ENCODE measurements at places on chromosomes 5 and 9. TPM values are rescaled to one million over a fixed set of nuclear protein-coding genes. Genes with fewer than 3 reads are reported as not detected.

Gene LCP2
- total RNA-seq, result not detected

Gene NTNG2
- 2.4 TPM for total RNA-seq

Gene IFNA21
- not detected for total RNA-seq

Gene CCDC152
- 3.4 TPM for total RNA-seq

Gene FREM1
- total RNA-seq, result 0.49 TPM

Gene TOR2A
- 4.8 TPM for total RNA-seq

Gene LPAR1
- total RNA-seq, result 39.2 TPM

DNA sequence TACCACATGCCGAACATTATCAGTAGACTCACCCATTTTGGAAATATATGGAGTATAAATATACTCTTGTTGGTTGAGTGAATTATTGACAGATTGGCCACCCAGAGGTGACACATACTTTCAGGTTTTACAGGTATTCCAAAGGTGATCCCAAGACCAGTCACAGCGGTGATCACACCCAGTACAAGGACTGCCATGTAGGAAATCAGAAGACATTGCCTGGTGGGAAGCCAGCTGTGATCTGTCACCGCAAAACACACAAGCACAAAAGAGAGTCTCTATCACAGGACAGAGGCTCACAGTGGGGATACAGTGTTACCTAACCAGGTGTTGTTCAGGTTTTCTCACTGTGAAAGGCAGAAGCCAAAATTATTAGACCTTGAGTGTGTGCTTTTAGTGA is 15.8 kb downstream of the BTF3 start:
- no peak for DNase-seq

- no peak for DNase-seq
These were observed 41.0 kb downstream of the FAT2 start for GRCh38 chr5:151550146-151550545.

- peak; percentile 54 for DNase-seq
These were observed 8.6 kb downstream of the PCA3 start for GRCh38 chr9:76772686-76773445.

- DNase-seq, result no peak
These were observed 30.0 kb downstream of the SIL1 start for GRCh38 chr5:139167952-139168720.

GRCh38 chr9:120690372-120690771 is 23.9 kb downstream of the MEGF9 start:
- DNase-seq, result no peak

GRCh38 chr5:132268769-132269551 is 11.5 kb downstream of the PDLIM4 start:
- peak; percentile 60 for DNase-seq

DNA sequence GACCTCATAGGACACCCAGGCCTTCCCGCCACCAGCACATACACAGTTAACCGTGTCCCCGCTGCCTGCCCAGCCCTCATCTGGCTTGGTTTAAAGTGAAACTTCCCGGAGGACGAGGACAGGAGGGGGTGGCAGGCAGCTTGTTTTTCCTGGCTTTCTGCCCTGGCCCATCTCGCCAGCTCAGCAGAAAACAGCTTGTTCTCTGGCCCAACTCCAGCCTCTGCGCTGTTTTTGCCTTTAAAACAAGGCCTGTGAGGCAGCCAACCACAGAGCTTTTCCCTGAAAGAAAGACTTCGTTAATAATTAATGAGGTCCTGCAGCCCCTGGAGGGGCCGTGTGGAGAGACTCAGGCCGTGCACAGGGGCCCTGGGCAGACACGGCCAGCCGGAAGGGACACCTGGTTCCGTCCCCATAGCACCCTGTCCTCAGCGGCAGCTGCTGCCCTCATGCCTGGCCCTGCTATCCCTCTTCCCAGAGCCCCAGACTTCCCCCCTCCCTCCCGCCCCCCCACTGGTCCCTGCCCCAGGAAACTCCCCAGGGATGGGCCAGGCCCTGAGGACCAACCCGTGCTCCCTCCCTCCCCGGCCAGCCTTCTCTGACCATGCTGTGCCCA is 108.7 kb downstream of the RXRA start:
- DNase-seq, result peak; percentile 99

GRCh38 chr9:35285731-35286130 is 123.9 kb downstream of the UNC13B start:
- peak; percentile 18 for DNase-seq

GRCh38 chr5:9898319-9898718 is 268.2 kb upstream of the TAS2R1 start:
- peak; percentile 55 for DNase-seq

DNA sequence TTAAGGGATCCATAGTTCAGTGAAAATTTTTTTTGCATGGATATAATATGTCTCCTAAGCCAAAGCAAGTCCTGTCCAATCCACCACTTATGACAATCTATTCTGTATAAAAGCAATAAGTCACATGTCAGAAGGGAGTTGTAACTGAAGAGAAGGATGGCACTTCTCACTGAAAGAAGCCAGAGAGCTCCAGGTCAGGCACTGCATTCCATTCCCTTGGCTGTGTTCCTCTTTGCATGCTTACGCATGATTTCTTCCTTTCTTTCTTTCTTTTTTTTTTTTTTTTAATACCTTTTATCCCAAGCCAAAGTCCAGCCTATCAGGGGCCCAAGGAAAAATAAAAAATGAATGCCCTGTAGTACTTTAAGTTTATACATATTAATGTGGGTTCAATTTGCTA is 39.8 kb downstream of the MAMDC2 start:
- DNase-seq, result peak; percentile 48

GRCh38 chr9:105858877-105859276 is 164.5 kb downstream of the TMEM38B start:
- no peak for DNase-seq

DNA sequence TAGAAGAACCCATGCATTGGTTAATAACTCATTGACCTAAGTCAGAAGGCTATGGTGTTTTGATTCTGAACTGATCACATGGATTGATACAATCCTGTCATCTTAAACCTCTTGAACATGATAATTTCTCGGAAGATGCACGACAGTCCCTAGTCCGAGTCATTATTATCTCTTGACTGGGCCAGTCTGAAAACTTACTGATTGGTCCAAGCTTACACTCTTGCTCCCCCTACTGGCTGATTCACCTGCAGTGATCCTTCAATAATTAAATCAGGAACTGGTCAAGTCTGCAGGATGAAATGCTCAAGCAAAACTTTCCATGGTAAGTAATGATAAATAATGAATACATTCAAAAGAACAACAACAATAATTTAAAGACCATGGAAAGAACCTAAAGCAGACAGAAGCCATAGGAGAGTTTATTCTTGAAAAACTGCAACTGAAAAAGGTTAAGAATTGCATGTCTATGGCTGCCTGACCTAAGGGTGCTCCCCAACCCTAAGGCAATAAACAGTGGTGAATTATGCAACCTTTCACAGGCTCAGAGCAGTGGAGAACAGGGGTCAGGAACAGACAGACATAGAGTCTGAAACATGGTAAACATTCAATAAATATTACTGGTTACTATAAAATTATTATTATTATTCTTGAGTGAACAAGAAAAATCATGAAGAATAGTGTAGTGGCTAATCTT is 79.3 kb downstream of the BRINP1 start:
- peak; percentile 37 for DNase-seq

GRCh38 chr9:7103771-7104170 is 346.0 kb downstream of the KDM4C start:
- no peak for DNase-seq

DNA sequence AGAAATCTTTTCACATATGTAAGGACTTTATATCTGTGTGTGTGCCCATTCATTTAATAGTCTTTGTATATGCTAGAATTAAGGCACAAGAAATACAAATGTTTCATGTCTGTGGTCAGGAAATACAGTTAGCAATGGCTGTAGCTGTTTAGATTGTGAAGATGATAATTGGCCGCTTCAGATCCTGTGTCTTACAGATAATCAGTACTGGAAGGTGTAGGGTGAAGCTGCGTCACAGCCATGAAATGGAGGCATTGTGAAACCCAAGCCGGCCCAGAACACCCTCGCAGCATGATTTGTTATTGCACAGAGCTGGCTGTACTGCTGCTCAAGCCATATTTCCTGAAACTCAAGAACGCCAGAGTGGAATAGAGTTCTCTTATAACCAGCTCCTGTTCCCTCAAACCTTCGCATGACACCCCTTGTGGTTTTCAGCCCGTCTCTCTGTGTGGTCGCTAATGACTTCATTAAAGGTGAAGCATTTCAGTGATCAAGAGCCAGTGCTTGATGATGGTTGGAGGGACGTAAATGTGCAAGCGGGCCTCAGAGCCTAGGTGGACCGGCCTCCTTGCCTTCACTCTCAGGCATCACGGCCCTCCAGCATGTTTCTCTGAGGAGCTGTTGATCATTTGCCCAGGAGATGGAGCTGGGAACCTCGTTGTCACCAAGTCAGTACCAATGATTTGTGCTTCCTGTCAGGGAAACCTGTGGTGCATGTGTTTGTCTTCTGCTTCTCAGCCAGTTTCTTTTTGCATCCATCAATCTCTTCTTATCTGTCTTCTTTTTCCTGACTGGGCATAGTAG is 80.1 kb downstream of the F2RL2 start:
- no peak for DNase-seq

GRCh38 chr5:158502686-158503085 is 597.0 kb downstream of the EBF1 start:
- DNase-seq, result no peak

- peak; percentile 49 for DNase-seq
These were observed 1.3 kb downstream of the ANXA1 start for GRCh38 chr9:73152953-73153352.

- DNase-seq, result no peak
These were observed 308.1 kb downstream of the LRRC70 start for GRCh38 chr5:62886603-62887315.

- DNase-seq, result no peak
These were observed 218.2 kb downstream of the SLCO4C1 start for GRCh38 chr5:102077920-102078319.

DNA sequence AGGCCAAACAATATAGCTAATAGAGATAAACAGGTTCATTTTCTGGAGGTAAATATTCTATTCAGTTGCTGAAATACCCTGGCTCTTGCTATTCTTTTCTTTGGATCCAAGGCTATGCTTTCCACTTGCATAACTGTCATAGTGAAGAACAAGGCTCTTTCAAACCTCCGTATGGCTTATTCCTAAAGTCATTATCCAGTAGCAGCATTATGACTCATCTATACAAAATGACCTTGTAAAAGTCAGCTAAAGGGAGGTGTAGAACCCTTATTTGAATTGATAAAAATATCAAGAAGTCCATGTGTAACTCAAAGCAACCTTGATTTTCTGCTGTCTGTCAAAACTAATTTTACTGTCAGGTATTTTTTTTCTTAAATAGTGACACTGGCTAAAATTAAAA is 447.8 kb downstream of the PLK2 start:
- no peak for DNase-seq

- no peak for DNase-seq
These were observed 101.3 kb downstream of the GADD45G start for GRCh38 chr9:89706086-89706485.

GRCh38 chr5:79149433-79149832 is 37.8 kb downstream of the BHMT start:
- DNase-seq, result peak; percentile 51

GRCh38 chr5:58275516-58275915 is 184.4 kb downstream of the PLK2 start:
- no peak for DNase-seq

GRCh38 chr5:96254980-96255691 is 177.9 kb downstream of the PCSK1 start:
- DNase-seq, result peak; percentile 99

DNA sequence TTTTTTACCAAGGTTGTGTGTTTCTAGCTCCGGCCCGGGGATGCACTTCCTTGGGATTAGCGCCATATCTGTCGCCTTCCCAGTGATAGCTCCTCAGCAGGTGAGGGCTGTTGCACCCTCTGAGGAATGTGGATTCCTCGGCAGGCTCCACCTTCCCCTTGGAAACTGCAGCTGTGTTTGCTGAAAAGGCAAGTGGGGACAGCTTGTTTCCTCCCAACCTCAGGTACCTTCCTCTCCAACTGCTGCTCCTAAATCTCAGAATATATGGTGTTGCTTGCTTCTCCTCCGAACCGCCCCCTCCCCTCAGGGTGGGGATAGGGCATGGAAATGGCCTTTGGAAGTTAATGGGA is 1.3 kb downstream of the SLC1A1 start:
- DNase-seq, result no peak

GRCh38 chr5:31377274-31377946 is 154.5 kb downstream of the DROSHA start:
- no peak for DNase-seq

GRCh38 chr5:57710126-57710525 is 227.5 kb upstream of the ACTBL2 start:
- DNase-seq, result no peak

DNA sequence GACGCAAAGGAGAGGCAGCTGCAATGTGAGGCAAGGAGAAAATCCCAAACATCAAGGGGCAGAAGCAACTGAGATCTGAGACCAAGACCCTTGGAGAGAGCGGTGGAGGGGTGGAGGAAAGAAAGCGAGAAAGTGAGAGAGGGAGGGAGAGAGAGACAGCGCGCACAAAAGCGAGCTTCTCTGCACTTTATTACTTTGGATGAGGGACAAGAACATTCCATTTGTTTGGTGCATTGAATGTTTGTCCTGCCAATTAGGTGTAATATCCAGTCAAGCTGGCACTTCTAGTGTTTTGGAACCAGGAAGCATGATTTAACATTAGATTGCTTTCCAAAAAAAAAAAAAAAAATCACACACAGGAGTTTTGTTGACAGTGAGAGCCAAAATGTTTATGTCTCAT is 1.4 kb downstream of the CAST start:
- DNase-seq, result no peak

GRCh38 chr9:99894826-99895225 is 11.6 kb upstream of the STX17 start:
- no peak for DNase-seq

DNA sequence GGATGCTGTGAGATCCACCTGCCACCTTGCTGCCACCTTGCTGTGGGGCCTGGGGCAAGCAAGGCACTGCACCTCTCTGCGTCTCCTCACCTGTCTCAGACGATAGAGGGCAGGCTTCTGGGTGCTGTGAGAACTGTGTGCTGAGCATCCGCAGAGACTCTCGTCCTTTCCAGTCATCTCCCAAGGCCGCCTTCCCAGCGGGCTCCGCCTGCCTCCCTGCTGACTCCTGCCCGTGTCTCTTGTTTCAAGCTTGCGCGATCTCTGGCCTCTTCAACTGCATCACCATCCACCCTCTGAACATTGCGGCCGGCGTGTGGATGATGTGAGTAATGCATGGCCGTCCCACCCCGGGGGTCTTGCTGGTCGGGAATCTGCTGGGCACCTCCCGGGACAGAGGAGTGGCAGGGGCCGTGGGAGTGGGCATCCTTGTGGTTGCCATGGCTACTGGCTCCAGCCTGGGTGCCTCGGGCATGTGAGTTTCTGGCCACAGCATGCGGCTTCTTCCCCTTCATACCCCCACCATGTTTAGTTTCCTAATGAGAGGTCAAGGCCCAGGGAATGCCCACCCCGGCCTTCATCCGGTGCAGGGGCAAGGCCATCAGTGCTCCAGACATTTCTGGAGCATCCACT is 3.6 kb downstream of the CACFD1 start:
- no peak for DNase-seq

DNA sequence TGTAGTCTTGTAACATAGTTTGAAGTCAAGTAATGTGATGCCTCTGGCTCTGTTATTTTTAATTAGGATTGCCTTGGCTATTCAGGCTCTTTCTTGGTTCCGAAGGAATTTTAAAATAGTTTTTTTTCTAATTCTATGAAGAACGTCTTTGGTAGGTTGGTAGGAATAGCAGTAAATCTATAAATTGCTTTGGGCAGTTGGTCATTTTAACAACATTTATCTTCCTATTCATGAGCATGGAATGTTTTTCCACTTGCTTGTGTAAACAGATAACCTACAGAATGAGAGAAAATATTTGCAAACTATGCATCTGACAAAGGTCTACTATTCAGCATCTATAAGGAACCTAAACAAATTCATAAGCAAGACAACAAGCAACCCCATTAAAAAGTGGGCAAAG is 173.2 kb upstream of the TRPC7 start:
- DNase-seq, result no peak

GRCh38 chr5:99019812-99020697 is 91.2 kb upstream of the CHD1 start:
- peak; percentile 92 for DNase-seq
